ENCODE measurements at places on chromosomes 12 and 14.

- DNase-seq, result no peak
These were observed 14.3 kb upstream of the PAPLN start for GRCh38 chr14:73223049-73223448.

DNA sequence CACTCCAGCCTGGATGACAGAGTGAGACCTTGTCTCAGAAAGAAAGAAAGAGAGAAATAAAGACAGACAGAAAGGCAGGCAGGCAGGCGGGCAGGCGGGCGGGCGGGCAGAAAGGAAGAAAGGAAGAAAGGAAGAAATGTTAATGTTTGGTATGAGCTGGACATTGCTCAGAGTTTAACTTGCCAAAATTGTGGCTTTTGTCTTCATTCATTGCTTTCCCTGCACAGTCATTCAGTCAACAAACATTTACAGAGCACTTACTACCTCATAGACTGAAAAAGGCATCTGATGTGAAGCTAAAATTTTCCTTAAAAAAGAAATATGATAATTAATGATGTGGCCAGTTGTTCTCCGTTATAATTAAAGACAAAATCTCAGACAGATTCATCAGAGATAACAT is 247.1 kb downstream of the SPTSSA start:
- DNase-seq, result no peak

DNA sequence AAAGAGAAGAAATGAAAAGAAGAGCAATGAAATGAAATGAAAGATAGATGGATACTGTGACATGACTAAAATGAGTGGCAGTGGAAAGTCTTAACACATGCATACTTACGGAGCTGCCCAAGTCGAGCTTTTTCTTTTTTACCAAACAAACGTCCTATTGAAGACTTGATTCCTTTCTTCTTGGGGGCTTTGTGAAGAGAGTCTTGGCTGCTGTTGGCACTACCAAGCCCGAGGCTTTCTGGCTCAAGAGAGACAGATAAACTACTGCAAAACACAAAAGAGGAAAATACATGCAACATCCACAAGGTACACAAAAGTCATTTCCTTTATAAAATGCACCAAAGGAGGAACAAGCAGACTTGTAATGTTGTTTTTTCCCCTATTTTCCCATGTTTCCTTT is 261.2 kb downstream of the ACSS3 start:
- no peak for DNase-seq

DNA sequence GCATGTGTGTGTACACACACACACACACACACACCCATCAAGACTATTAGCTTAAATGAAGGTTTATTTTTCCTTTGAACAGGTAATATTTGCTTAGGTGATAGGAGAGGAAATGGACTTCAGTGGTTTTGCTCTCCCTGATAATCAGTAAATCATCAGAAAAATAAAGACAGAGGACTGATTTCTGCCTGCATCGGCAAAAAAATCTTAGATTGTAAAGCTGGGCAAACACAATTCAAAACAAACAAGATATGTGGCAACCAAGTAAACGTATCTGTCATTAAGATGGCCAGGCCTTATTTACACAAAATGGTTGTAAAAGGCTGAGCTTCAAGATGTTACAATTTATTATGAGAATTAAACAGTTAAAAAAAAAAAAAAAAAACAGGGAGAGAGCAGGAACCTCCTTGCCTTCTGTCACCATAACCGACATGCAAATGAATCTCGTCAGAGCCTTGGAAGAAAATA is 31.3 kb downstream of the PRKD1 start:
- no peak for DNase-seq

DNA sequence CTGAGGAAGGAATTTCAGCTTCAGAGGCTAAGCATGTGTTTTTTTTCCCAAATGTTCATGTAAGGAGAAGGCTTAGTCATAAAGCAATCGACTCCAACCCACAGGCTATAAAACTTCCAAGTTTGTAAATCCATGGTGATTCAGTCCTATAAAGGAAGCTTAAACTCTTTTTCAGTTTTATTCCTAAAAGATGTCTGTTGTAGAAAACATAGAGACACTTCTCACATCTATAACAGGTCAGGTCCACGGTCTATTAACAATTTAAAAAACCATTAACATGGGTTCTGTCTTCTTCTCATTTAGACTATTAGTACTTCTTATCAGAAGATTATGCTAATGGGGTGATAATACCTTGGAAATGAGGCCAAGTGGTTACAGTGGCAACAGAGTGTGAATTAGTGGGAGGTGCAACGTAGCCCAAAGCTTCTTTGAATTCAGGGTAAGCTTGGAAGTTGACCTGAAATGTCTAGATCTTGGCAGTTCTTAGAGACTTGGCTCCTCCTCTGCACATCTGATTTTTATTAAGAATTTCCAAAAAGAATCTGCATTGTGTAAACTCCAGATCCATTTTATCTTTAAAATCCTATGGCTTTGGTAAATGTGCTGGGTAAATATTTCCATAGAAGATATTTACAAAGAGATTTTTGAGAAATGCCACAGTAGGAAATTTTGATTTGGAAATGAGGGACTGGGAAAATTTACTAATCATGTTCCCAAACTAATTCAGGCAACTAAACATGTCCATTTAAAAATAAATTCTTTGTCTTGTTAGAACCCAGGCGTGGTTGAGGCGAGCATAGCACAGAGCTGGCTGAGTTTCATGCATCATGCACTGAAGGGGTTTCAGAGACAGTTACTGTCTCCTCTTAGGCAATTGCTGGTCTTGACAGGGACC is 86.4 kb downstream of the EML1 start:
- no peak for DNase-seq

GRCh38 chr12:121983536-121984210 is 38.0 kb upstream of the BCL7A start:
- DNase-seq, result no peak

GRCh38 chr12:52517888-52518287 is 2.3 kb downstream of the KRT5 start:
- DNase-seq, result no peak

GRCh38 chr12:22409377-22410164 is 75.1 kb upstream of the ST8SIA1 start:
- no peak for DNase-seq

- no peak for DNase-seq
These were observed 387.1 kb downstream of the EMP1 start for GRCh38 chr12:13583630-13584029.

- no peak for DNase-seq
These were observed 681.4 kb upstream of the FBXO33 start for GRCh38 chr14:40113671-40114070.

DNA sequence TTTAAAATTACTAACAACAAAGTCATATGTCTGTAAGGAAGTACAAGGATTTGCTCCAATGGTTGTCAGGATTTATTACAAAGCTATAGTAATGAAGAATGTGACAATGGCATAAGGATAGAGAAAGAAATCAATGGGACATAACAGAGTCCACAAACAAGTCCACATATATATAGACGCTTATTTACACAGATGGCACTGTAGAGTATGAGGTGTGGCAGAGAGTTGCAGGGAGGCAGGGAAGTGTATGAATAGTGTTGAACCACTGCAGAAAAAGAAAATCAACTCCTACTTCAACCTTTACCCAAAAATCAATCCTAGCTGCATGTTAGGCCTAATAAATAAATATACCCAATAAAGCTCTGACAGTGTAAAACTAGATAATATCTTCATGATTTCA is 21.3 kb downstream of the SOS2 start:
- no peak for DNase-seq

- DNase-seq, result no peak
These were observed 32.5 kb upstream of the PLEKHG6 start for GRCh38 chr12:6277982-6278438.

GRCh38 chr12:127411166-127411915 is 855.6 kb upstream of the TMEM132C start:
- DNase-seq, result no peak

- DNase-seq, result no peak
These were observed 40.3 kb upstream of the ANKS1B start for GRCh38 chr12:100024974-100025555.

DNA sequence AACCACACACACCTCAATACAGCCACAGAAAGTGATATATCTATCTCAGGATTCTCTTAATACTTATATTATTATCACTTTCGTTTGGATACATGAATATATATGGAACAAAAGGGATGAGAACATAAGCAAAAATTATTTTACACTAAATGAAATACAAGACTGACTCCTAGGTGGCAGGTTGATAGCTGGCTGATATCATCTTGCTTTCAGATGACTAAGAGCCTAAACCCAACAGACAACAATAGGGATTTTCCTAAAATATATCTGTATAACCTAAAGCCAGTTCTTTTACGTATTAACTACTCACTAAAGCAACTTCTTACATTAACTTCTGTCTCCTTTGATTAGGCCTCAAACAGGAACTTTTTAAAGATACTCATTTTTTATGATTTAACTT is 65.1 kb downstream of the BAZ1A start:
- DNase-seq, result no peak

- no peak for DNase-seq
These were observed 145.7 kb downstream of the GALC start for GRCh38 chr14:87847216-87847755.

DNA sequence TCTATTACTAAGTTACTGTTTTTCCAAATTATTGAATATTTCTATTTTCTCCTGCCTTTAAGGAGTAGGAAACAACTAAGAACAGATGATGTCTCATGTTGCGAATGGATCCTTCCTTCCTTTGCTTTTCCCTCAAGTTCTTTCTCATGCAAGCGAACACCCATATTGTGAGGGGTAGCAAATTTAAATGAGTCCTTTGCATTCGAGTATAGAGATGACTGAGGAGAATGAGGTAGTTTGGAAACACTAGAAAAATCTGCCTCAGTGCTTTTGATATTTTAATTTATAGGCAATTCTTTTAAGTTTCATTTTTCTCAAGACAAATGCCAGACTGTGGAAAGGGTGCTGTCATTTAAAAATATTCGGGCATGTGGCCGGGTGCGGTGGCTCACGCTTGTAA is 56.1 kb downstream of the TRAF3 start:
- DNase-seq, result no peak

DNA sequence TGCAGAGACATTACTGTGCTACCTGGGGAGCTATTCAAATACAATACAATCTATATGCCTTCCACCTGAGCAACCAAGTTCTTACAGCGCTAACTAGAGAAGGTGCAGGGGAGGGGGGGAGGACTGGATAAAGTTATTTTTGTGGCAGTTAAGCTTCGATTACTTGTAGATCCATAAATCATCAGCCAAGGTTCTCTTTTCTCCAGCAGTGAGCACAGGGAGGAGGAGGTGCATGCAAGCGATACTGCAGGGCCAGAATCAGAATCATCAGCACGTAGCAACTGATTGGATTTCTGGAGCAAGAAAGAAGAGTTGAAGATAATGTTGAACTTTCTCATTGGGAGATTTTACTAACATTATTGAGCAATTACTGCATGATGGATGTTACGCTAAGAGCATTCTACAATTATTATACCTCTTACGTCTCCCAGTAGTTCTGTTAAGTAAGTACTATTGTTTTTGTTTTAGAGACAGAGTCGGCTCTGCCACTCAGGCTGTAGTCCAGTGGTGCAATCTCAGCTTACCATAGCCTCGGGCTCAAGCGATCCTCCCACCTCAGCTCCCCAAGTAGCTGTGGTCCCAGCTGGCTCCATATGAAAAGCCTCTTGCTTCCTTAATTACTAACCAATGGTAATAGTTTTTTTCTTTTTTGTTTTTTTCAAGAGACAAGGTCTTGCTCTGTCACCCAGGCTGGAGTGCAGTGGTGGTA is 74.6 kb upstream of the EEA1 start:
- no peak for DNase-seq

DNA sequence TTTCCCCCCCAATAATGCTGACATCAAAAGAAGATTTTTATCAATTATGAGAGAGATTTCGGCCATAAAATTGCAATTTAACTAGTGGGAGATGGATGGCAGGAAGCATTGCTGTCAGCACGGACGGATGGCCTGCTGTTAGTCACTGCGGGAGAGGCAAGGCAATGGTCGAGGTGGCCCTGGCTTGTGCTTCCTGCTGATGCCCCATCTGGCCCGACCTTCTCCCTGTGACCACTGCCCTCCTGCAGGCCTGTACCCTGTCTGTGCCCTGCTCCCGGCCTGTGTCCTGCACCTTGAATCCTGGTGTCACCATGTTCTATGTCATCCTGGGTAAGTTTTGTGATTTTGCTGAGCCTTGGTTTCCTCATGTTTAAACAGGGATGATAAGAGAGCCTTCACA is 67.6 kb downstream of the ADCK1 start:
- no peak for DNase-seq

DNA sequence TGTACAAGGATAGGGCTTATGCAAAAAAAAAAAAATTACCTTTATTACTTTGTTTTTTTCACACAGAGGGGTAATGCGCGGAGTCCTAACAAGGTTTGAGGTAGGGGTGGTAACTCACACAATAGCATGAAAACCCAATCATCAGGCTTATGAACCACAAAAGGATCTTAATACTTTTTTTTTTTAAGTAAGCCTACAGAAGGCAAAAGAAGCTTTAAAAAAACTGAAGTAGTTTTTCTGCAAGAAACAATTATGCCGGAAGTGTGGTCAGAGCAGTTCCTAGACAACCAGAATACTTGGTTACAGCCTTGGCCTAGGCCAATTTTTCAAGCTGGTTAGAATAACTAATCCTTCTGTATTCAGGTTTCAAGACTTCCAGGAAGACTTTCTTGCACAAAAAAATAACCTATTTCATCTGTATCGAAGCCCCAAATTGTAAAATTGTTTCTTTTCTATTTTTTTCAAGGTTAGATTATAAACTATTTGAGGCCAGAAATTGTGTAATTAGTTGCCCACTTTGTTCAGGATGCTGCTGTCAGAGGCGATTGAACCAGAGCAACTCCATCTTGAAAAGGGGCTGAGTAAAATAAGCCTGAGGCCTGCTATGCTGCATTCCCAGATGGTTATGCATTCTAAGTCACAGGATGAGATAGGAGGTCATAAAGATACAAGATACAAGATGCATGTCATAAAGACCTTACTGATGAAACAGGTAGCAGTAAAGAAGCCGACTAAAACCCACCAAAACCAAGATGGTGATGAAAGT is 1.8 kb upstream of the GNS start:
- DNase-seq, result no peak

DNA sequence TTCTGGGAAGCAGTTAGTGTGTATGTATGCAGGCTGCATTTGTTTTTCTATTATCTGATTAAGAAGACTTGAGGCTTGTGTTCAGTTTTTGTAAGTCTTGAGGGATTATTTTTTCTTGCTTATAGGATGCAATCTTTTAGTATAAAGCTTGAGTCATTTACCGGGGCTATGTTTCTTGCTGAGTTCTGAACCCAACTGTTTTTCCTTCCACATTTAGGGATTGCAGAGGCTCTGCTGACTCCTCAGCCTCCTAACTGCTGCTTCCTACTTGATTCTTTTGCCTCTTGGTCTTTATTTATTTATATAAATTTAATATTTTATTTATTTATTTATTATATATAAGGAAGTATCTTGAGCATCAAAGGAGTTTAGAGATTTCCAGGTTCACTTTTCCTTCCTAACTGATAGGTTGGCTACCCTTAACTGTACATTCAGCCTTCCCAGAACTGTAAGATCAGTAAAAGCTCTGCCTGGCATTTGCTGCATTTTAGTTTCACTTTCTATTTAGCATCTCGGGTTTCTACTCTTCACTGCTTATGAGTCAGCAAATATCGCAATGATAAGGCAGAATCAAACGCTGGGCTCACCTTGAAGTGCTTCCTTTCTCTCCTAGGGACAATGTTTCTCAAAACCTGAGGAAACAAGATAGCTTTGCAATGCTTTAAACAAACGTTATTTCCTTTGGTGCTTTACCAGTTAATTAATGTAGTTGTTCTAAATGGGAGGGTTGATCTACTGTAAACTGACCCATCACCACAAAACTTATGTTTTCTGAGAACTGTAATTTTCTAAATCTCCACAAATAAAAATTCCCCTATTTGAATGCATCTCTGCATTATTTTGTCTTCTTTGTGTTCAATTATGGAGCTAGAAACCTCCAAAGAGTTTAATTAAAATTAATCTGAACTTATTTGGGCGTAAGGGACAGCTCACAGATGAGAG is 1183.7 kb upstream of the TMEM132C start:
- DNase-seq, result no peak

All from esophagus squamous epithelium (tissue), 5 donors.